ENCODE measurements at places on chromosomes 1 and 21.

- no peak for DNase-seq
Observed at GRCh38 chr1:225471453-225472301, 43.8 kb upstream of the LBR start.

- DNase-seq, result no peak
Observed at GRCh38 chr1:87119541-87120140, 205.2 kb downstream of the HS2ST1 start.

GRCh38 chr1:41891199-41891896 is 27.4 kb downstream of the HIVEP3 start:
- DNase-seq, result peak; percentile 87

GRCh38 chr1:15128520-15129313 is 24.8 kb upstream of the TMEM51 start:
- DNase-seq, result peak; percentile 86

DNA sequence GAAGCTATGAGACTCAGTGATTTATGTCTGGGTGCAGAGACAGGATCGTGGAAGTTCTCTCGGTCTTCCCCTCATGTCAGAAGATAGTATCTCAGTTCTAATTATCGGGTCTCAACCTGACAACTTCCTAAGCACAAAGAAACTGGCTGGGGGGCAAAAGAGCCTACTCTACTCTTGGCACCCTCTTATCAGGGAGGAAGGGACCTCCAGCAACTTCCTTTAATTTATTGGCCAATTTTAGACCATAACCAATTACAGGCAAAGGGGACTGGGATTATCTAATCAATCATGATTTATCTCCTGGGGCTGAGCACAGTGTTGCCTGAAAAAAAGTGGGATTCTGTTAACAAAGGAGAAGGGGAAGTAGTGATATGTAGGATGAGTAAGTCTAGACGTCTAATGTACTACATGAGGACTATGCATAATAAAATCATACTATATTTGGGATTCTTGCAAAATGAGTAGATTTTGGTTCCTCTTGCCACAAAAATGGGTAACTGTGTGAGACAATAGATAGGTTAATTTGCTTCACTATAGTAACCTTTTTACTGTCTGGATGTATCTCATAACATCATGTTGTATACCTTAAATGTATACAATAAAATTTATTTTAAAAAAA is 98.8 kb downstream of the ZFYVE9 start:
- peak; percentile 17 for DNase-seq

DNA sequence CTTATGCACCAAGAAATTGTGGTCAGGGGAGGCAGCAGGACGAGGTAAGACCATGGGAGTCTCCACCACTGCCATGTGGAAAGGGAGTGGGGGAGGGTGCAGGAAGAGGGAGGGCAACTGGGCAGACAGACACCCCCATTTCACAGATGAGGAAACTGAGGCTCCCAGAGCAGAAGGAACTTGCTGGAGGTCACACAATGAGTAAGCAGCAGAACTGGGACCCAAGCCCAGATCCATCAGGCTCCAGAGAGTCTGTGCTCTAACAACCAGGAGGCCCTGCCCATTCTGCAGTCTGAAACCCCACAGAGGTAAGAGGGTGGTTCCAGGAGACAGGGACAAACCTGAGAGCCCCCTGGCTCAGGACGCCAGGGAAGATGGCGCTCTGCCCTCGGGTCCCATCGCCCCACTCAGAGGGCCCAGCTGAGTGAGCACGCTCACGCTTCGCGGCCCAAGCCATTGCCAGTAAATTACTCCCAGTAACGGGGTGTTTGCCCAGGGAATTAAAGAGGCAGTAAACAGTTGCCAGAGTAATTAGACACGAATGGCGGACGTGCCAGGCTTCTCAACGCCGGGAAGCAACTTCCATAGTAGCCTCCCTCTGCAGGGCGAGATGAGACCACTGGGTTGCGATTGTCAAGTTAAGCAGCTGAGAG is 59.2 kb downstream of the MATN1 start:
- no peak for DNase-seq

DNA sequence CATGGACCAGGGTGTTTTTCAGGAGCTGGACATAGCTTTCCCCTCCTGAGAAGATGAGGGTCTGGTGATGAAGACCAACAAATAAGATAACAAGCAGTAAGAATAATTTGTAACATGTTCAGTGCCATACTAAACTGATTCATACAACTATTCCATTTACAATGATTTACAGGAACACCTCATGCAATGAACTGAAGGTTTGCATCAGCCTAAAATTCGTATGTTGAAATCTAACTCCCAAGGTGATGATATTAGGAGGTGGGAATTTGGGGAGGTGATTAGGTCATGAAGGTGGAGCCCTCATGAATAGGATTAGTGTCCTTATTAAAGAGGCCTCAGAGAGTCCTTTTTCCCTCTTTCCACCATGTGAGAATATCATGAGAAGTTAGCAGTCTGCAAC is 15.9 kb upstream of the NIBAN1 start:
- DNase-seq, result no peak

DNA sequence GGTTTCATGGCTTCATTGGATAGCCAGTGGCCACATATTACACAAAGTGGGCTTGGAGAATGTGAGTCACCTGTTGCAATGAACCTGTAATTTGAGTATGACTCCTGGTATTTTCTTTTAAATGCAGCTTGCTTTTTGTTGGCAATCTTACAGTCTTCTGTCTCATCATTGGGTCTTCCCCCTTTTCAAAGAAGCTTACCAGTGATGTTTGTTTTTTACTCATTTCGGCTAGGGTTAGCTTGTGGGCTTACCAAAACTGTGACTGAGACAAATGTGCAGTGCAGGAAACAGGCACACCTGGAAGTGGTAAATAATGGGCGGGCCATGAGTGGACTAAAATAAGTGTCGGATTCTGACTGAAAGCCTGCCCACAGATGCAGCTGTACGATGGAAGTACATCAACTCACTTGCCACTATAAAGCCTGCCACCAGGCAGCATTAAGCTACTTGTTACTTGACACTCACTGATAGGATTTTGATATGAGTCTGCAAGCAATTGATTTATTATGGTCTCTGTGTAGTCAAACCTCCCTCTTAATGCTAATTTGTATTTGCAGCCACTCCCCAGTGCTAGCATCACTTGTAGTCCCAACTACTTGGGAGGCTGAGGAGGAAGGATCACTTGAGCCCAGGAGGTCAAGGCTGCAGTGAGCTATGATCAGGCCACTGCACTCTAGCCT is 4.2 kb downstream of the HHAT start:
- DNase-seq, result peak; percentile 82

DNA sequence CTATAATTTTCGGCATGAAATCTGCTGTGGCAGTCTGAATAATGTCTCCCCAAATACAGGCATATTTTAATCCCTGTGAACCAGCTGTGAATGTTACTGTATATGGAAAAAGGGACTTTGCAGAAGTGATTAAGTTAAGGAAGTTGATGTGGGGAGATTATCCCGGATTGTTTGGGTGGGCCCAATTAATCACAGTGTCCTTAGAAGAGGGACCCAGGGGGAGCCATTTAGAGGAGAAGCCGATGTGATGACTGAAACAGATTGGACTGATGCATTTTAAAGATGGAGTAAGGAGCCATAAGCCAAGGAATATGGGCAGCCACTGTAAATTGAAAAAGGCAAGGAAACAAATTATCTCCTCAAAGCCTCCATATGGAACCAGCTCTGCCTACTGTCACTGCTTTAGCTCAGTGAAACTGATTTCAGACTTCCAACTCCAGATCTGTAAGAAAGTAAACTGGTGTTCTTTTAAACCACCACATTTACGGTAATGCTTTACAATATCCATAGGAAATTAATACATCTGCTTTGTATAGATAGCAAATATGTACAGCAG is 61.1 kb upstream of the GPR88 start:
- DNase-seq, result no peak

GRCh38 chr1:80827666-80828065 is 973.1 kb upstream of the ADGRL2 start:
- DNase-seq, result no peak

DNA sequence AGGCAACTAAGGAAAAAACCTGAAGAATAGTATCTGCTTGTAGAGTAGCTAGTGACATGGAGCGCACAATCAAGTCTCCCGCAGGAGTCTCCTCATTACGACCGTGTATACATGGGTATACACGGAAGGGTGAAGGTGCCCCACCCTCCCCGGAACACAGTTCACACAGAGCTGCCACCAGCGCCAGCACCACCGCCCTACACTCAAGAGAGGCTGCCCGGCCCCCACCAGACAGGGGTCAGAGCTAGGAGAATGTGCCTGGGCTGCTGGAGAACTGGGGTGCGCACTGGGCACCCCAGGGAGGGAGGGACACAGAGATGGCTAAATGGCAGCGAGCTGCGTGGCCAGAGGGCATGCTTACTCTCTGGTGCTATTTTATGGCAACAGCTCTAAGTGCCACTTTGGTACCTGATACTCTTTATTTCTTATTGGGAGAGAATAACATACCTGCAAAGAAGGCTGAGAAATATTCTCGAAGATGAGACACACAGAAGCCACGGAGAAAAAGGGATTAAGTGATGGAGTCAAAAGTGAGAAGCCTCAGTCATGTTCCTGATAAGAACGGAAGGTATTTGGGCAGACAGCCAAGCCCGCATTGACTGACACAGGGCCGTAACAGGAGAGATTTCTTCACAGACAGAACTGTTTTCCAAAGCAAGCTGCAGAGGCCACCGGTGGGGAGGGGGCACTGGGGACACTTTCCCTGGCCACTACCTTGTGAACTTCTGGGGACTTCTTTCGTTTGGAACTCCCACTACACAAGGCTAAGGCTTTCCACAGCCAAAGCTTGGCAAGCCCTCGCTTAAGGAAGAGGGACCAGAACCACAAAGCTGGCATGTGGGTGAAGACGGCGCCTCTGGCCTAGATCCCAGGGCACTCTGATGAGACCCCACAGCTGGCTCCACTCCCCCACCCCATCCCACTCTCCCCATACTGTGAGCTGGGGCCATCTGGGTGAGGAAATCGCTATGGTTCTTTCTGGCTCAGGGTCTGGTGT is 108.0 kb downstream of the PGBD5 start:
- DNase-seq, result peak; percentile 27

GRCh38 chr1:22171951-22172715 is 29.2 kb upstream of the WNT4 start:
- DNase-seq, result no peak

DNA sequence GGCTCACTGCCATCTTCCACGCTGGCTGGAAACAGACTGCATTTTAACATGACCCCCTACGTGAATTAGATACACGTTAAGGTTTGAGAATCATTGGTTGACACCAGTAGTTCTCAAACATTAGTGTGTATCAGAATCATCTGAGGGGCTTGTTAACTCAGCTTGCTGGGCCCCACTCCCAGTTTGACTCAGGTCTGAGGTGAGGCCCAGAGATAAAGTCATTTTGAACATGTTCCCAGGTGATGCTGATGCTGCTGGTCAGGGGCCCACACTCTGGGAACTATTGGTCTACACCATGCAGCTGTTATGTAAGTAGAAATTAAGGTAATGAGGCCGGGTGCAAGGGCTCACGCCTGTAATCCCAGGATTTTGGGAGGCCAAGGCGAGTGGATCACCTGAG is 1.3 kb downstream of the LSM10 start:
- no peak for DNase-seq

DNA sequence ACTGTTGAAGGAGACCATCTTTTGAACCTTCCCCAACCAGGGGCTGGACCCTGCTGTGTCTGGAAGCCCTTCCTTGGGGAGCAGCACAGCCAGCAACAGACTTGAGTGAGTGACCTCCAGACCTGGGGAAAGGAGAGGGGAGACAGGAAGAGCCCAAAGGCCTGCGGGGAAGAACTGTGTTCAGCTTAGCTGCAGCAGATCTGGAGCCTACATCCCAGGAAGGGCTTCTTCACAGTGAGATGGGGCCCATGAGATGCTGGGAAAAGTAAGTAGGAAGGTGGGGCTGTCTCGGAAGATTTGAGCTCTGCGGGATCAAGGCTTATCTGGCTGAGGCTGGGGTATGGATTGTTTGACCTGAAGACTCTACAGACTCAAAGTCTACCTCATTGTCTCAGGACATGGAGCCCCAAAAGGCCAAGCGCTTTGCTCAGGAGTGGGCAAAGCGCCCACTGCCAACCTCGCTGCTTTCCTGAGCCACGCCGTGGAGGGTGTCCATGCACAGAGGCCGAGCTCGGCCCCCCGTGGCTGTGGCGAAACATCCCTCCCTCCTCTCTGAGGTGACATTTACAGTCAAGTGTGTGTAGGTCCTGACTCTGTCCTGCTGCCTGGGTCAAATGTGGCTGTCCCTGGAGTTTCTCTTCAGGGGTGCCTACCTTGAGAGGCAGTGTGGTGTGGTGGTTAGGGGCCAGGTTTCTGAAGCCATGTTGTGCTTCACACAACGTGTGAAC is 24.5 kb downstream of the SPOCD1 start:
- DNase-seq, result no peak

DNA sequence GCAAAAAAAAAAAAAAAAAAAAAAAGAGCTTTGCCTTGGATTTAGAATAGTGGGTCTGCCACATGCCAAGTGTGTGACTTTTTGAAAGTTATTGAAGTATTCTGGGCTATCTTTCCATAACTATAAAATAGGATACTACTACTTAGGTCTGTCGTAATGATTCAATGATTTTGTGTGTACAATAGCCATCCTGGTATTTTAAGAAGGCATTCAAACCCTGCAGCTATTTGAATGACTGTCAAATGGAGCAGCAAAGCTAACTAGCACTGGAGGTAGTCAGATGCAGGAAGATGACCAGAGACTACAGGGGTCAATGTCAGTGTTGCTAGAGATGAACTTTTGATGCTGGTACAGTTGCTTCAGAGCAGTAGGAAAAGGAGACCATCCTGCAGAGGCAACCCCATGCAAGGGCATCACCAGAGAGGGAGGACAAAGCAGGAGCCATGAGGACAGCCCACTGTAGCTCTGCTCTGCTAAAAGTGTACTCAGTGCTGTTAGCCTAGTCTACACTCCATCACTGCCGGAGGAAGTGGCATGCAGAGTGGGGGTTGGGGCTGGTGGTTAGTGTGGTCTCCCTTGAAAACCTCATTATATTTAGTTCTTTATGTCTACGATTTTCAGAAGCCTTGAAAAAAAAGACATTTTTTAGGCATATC is 29.0 kb downstream of the DUSP10 start:
- DNase-seq, result peak; percentile 95

- peak; percentile 30 for DNase-seq
Observed at GRCh38 chr1:157849229-157849875, 7.7 kb upstream of the CD5L start.

DNA sequence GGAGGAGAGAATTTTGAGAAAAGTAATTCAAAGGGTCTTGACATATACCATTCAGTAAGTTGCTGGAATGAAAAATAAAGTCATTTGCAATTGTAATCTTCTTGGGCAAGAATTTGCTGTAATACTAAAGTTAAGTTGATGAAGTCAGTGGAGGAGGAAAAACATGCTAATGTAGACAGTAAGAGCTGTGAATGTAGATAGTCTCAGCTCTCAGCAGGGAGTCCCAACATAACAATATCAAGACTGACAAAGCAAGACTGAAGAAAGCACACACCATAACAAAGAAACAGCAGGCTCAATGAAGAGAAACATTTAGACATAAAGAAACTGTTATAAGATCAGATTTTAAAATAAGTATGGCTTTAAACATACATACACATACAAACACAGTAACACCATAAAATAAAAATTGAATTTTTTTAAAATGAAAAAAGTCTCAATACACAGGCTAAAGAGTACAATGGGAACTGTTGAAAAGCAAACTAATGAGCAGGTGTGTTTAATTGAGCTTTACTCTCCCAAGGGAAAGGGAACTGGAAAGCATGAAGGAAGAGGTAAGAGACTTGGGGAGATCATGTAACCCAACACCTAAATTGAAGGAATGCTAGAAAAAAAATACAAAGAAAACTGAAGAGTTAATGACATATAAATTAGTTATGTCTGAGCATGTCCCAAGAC is 336.3 kb upstream of the NCAM2 start:
- no peak for DNase-seq
